Lung microvascular endothelial cell (primary cell): ENCODE measurements at places on chromosomes 3 and 15. TPM values are rescaled to one million over a fixed set of nuclear protein-coding genes. Genes with fewer than 3 reads are reported as not detected.

Gene SLC2A2
- not detected in 2 replicates for total RNA-seq

GRCh38 chr3:94887065-94887464, 824.2 kb downstream of the NSUN3 start:
- DNase-seq, result no peak

- no peak for DNase-seq
These were observed 141.8 kb upstream of the NECTIN3 start for GRCh38 chr3:110929816-110930215.

GRCh38 chr3:141286856-141287255, 55.2 kb downstream of the PXYLP1 start:
- DNase-seq, result no peak
